ENCODE measurements at places on chromosomes 4 and X.
A peak's percentile ranks its signal among the peaks of the same experiment; 100 is the strongest.

DNA sequence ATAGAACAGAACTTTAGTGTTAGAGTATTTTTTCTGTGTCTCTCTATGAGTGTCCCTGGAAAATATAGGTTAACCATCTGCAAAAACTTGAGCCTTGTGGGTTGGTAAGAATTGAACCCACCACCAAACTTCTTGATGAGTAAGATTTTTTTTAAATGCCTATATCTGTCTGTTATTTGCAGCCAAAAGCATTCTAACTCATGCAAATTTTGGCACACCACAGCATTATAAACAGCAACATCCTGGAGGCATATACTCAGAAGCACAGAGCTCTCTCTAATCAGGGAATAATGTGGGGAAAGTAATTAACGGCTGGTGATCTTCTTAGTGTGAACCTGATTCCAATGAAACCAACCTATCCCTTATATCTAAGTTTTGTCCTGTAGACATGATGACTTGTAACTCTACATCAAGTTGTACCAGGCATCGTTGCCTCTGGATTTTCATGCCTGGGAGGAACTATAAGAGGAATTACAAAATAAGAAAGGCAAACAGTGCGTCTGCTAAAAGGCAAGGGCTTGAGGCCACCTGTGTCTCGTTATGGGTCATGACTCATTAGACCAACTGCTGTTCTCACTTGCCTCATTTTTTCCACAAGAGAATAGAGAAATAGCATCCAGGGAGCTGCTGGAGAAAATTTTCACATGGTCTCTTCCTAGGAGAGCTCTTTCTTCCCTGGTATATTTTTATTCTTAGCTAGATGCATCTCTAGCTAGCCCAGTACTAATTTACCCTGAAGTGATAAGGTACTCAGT is 202.4 kb downstream of the CHIC2 start:
- DNase-seq, result no peak

DNA sequence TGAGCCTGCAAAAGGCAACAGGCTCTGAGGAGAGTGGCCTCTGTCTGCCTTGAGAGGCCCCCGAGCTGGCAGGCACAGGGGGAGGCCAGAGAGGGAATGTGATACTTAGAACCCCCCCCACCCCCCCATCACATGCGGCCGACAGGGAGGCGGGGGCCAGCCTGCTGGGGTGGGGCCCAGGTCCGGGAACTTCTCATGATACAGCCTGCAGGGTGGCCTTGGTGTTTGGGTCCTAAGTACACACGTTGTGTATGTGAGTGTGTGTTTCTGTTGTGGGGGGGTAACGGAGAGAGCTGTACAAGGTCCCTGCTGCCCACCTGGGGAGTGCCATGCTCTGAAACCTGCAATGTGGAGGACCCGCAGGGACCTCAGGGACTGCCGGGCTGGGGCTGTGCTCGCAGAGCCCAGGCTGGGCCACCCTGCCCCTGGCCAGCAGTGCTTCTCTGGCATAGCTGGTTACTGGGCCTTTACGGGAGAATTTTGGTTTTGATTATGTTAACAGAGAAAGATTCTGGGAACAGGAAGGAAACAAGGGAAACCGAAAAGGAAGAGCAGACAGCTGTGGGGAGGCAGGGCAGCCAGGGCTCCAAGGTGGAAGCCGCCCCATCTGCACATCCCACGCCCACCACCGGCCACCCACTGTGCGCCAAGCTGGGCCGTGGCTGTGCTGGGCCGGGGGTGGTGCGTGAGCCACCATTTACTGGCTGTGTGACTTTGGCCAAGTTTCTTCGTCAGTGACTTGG is 19.9 kb downstream of the SH3BP2 start:
- DNase-seq, result no peak

- no peak for DNase-seq
Observed at GRCh38 chrX:28582511-28582910, 4.7 kb upstream of the IL1RAPL1 start.

GRCh38 chrX:47156611-47157520 is 11.8 kb downstream of the RBM10 start:
- DNase-seq, result no peak

GRCh38 chr4:8182858-8183725 is 16.0 kb upstream of the SH3TC1 start:
- DNase-seq, result no peak

GRCh38 chrX:11575332-11575731 is 90.4 kb downstream of the ARHGAP6 start:
- DNase-seq, result no peak

DNA sequence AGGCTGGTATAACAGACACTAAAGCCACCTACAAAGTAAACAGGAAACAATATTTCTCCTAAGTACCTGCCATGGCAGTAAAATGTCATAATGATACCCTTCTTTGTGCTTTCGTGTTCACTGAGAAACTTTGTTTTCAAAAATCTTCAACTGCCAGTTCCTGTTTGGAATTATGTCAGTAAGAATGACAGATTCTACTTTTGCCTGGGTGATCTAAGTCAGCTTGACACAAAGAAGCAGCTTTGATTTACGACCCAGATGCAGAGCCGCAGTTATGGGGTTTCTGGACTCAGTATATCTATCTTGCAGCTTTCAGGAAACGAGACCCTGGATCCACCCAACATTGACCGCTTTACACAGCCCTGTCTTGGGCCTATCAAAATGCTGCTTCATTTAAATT is 71.2 kb downstream of the SNX25 start:
- no peak for DNase-seq

GRCh38 chr4:105683038-105683437 is 25.5 kb downstream of the INTS12 start:
- DNase-seq, result no peak

GRCh38 chr4:24237709-24238108 is 346.6 kb downstream of the DHX15 start:
- no peak for DNase-seq

DNA sequence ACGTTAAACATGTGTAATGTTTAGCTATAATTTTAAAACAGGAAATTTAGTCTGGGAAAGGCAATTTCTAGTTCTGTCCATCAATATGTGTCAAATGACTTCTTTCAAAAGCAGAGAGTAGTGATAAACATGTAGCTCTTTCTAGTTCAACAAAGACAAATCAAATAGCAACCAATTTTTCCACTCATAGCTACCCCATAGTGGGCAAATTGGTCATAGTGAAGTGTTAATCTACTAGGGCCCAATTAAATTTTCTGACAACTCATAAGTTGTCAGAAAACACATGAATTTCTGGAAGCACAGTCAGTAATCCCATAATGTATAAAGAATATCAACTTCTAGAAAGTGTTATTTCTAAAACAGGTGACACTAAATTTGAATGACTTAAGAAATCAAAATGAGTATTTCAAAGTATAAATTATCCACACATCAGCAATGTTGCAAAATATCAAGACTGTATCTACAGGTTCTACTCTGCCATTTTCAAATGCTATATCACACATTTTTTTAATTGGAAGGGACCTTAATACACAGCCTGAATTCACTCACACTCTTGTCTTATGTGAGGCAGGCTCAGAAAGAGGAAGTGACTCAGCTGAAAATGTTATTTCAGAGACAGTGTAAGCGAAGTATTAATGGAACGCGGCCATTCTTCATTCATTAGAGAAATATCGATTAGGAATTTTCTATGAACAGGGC is 7.7 kb downstream of the OCIAD2 start:
- DNase-seq, result no peak

- no peak for DNase-seq
Observed at GRCh38 chr4:151420250-151420807, 11.4 kb downstream of the FHIP1A start.

GRCh38 chr4:186755550-186756519 is 32.2 kb upstream of the FAT1 start:
- DNase-seq, result no peak

DNA sequence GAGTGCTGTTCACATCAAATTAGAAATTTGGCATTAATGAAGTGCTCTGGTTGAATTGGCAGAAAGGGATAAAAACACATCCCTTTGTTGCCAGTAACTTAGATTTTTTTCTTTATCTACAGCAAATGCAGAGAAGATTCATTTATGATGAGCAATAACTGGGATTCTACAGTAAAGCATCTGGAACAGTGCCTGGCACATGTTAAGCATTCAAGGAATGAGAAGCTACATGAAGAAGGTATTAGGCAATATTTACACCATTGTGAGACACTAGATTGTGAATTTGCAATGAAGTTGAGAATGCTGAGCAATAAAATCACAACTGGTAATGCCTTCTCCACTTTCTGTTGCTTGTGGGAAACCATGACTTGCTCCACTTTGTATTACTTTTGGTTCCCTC is 33.5 kb downstream of the PCDH19 start:
- no peak for DNase-seq

GRCh38 chr4:168831919-168832762 is 177.9 kb downstream of the CBR4 start:
- DNase-seq, result peak; percentile 8

- DNase-seq, result no peak
Observed at GRCh38 chr4:105215609-105216313, 69.1 kb downstream of the TET2 start.

GRCh38 chr4:169098532-169098931 is 88.5 kb upstream of the CBR4 start:
- DNase-seq, result no peak

DNA sequence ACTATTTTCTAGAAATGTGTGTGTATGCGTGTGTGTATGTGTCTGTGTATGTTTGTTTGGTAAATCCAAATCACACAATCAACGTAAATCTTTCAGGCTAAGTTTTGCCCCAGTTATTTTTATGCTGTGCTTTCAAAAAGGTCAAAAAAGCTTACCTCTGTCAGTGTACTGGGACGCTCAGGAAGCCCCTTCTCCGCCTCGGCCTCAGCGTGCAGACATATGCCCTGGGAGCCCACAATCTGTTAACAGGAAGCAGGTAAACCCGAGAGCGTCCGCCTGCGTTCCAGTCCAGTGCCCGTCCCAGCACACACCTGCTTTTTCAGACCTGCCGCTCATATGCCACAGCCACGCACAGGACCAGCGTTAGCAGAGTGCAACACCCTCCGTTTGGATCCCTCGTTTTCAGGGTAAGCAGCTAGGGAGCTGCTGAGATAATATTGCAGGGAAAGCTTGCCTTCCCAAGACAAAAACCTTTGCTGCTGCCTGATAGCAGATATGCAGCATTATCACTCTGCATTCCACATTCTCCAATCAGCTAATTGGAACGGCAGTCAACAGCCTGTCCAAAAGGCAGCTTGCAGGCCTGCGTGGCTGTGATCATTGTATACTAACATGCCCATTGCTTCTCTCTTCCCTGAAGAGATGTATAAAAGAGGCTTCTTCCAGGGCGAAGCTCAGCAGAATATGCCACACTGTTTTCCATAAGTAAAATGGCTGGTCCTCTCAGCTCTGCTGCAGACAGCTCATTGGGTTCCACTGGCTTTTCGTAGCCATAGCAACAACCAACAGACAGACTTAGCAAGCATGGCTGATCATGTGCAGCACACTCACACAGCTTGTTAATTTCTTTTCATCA is at the start of gene SORBS2:
TSS of gene SORBS2 (minus strand) at position 686 of the 856 bp plus-strand sequence. CDS start 121,623 bp downstream, outside the sequence.
- DNase-seq, result no peak

DNA sequence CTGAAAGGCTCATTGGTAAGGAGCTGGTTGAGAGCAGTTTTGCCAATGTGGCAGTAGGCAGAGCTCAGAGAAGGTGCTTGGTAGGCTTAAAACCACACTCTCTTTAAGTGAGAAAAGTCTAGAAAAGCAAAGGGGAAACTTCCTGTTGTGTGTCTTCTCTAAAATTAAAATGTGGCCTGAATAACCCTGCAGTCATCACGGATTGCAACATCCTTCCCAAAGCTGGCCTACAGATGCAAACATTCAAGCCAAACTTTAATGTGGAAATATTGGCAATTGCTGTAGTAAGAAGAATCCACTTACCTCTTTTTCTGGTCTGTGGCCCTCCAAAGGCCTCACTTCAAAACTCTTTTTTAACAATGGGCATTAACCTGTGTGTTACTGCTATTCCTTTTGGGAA is 348.5 kb downstream of the OPHN1 start:
- DNase-seq, result no peak

GRCh38 chr4:38279077-38279476 is 318.9 kb downstream of the PTTG2 start:
- DNase-seq, result no peak

GRCh38 chr4:88177983-88178625 is 19.7 kb upstream of the ABCG2 start:
- DNase-seq, result no peak
